ENCODE measurements at places on chromosomes 12 and 14. TPM values are rescaled to one million over a fixed set of nuclear protein-coding genes. Genes with fewer than 3 reads are reported as not detected.

NOXRED1 gene
- total RNA-seq: not detected

VTI1B gene
- 51.3 TPM for total RNA-seq

NABP2 gene
- total RNA-seq: 33.0 TPM

TTC6 gene
- under 0.01 TPM for total RNA-seq

MYH6 gene
- not detected for total RNA-seq

KRT79 gene
- not detected for total RNA-seq

KRT6C gene
- total RNA-seq: 11.7 TPM

GAS2L3 gene
- total RNA-seq: 9.0 TPM

RFX4 gene
- not detected for total RNA-seq

SERPINA9 gene
- not detected for total RNA-seq

RBM19 gene
- total RNA-seq: 21.8 TPM

SLCO1B1 gene
- total RNA-seq: not detected

OASL gene
- total RNA-seq: 1.1 TPM

OR6C2 gene
- total RNA-seq: not detected

SLC6A15 gene
- 37.3 TPM for total RNA-seq

BDKRB2 gene
- 20.1 TPM for total RNA-seq

KRT8 gene
- 107 TPM for total RNA-seq

DLGAP5 gene
- 44.8 TPM for total RNA-seq

DLK1 gene
- total RNA-seq: not detected

SLC25A47 gene
- total RNA-seq: not detected

SPATA7 gene
- total RNA-seq: 9.9 TPM

ZNF891 gene
- total RNA-seq: 0.11 TPM

MRPL52 gene
- 135 TPM for total RNA-seq

TWF1 gene
- 138 TPM for total RNA-seq

FKBP4 gene
- total RNA-seq: 85.3 TPM

GLT8D2 gene
- total RNA-seq: 15.4 TPM

DNAJC22 gene
- not detected for total RNA-seq

MYO1H gene
- not detected for total RNA-seq

SLC25A21 gene
- total RNA-seq: 0.34 TPM

TBC1D30 gene
- total RNA-seq: 0.39 TPM

RIPK3 gene
- total RNA-seq: 8.0 TPM

CACNA2D4 gene
- not detected for total RNA-seq

CNTN1 gene
- 27.6 TPM for total RNA-seq

SLC7A8 gene
- total RNA-seq: 61.2 TPM

LAG3 gene
- total RNA-seq: 0.08 TPM

Data from hair follicular keratinocyte (primary cell).